Anterior cingulate cortex (tissue), 58 donors: ENCODE measurements at places on chromosomes 7 and 10.
A peak's percentile ranks its signal among the peaks of the same experiment; 100 is the strongest.

DNA sequence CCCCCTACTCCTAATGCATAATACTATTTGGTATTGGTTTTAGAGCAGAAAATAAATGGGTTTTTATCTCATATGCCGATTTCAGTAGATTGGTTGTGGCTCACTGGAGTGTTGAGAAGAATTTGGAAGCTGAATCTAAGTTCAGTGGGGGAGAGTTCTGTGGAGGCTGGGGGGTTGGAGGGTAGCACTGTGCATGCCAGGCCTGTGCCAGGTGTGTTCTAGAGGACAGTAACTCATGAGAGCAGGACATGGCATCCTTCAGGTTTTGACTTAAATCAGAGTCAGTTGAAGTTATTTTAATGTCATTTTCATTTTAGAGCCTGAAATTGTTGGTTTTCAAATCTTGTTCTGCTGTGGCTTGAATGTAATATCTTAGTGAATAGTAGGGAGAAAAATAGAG, 79.5 kb downstream of the EEPD1 start:
- DNase-seq: no peak

DNA sequence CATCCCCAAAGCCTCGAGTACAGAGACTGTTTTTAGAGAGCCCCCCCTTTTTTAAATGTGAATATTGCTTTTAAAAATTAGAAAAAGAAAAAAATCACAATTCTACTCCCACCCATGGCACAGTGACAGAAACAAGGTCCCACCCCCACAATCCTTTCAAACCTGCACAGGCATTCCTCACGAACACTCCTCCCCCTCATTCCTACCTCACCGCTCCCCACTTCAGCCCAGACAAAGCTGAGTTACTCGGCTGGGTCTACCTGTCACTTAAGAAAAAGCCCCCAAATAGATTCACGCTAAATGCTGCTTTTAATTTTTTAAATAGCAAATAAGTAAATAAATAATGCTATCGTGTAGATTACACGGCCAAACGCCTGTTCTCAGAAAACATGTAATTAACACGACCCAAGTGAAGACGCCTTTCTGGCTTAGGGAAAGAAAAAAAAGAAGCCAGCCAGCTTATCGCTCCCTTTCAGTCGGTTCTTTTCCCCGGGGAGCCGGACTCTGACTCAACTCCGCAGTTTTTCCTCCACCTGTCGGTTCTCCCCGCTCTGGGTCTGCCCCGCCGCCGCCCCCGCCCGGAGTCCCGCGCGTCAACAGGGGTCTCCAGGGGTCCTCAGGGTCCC, 739 bp downstream of the MPP7 start:
- no peak for DNase-seq

DNA sequence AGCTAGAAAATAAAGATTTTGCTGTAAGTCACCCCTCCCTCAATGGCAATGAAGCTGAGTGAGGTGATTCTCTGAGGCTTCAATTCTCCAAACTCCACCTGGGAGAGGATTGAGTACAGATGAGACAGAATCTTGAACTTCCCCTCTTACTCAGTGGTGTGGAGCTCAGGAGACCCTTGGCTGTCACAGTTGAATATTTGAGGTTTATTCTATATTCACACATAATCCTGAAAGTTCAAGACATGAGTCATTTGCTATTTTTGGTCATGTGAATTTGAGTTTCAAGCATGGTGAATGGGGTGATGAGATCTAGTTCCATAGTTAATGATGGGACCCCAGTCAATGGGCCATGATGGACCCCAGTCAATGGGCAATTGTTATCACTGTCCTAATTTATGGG, 13.9 kb upstream of the TECTB start:
- no peak for DNase-seq

DNA sequence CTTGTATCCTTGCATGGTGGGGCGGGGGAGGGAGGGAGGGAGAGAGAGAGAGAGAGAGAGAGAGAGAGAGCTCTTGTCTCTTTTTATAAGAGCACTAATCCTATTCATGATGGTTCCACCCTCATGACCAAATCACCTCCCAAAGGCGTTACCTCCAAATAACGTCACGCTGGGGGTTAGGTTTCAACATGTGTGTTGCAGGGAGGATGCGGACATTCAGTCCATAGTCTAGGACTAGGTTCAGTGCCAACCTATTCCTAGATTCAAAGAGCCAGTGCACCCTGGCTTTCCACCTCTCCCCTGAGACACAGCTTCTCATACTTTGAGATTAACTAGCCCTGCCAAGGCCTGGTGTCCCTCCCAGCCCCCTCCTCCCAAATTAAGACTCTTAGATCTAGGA, 123.0 kb downstream of the GRK5 start:
- no peak for DNase-seq

DNA sequence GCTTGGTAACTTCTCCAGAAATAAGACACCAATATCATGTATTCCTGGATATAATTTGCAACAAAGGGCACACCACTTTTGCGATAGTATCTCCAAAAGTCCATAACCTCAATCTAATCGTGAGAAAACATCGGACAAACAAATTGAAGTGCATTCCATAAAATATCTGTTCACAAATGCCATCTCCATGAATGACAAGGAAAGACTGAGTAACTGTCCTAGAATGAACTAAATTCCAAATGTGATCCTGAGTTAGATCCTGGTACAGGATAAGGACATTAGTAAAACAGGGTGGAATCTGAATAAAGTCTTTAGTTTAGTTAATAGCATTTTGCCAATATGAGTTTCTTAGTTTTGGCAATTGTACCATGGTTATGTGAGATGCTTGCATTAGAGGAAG, 384.2 kb downstream of the SUGCT start:
- DNase-seq: no peak

GRCh38 chr10:87618566-87619423, 40.9 kb upstream of the PAPSS2 start:
- DNase-seq: no peak

DNA sequence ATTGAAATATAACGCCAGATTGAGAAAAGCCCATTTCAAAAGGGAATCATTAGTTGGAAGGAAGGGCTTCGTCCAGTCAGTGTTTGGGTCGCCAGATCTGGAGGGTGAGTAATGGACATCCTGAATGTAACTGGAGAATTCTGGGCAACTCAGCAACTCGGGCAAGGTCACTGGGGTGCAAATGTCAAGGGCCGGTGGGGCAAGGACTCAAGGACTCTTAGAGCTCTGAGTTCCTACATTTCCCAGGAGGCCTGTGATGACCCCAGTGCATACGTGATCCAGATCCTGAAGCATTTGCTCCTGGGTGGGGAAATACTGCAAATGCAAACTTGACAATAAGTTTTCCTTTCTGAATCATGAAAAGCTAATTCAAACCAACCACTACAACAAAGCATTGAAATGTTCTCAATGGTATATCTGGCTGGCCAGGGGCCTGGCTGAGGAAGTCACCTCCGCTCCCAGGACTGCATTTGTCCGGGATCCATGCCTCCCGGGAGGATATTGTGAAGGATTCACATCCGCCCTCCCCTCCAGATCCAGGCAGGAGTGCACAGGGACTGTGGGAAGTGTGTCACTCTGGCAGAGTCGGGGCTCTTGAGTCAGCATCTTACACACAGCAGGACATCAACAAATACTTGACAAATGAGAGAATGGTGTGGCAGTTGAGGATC, 164.0 kb downstream of the FANK1 start:
- no peak for DNase-seq

DNA sequence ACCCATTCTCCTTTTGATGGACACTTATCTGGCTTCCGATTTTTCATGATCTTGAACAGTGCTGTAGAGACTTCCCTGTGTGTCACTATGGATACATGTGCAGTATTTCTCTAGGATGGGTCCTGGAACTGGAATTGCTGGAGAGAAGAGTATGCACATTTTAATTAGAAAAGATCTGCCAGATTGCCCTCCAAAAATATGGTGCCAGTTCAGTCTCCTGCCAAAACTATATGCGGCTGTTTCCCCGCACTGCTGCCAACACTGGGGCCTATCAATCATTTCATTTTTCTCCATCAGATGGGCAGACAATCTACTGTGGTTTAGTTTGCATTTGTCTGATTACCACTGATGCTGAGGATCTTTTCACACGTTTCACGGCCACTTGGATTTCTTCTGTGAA, 105.0 kb downstream of the SH2D4B start:
- DNase-seq: peak; percentile 6

- no peak for DNase-seq
Measured at GRCh38 chr7:136179851-136180721, 202.9 kb upstream of the MTPN start.

DNA sequence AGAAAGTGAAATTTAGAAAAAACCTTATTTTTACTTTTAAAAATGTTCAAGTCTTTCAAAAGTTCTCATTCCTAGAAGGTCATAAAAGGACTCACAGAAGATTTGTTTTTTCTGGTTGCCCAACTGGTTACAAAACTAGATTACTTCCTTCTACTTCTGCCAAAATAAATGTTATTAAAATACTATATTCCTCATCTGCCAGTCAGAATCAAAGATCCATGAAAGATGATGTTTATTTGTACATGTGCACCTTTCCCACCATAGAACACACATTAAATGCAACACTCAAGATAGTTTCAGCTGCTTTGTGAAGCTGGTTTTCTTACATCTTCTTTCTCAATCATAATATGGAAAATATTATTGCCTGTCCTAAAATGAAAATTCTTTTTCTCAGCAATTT, 465.4 kb downstream of the ETV1 start:
- DNase-seq: no peak

- DNase-seq: no peak
Measured at GRCh38 chr10:33129996-33130386, 172.0 kb upstream of the ITGB1 start.

- no peak for DNase-seq
Measured at GRCh38 chr10:73858013-73858708, 16.2 kb downstream of the CAMK2G start.

DNA sequence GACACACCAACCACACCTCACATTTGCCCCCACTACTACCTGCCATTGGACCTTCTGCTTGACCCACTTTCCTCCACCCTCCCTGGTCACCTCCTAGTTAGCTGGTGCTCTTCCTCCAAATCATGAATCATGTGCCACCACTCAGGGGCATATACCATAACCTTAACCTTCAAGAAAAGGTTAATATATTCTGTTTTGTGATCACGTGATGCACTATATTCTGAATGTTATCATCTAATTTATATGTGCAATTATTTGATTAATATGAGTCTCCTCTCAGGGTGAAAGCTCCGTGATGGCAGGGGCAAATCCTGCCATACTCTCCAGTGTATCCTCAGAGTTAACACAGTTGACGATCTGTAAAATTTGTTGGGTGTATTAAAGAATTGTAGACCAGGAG, 635.5 kb downstream of the XPNPEP1 start:
- DNase-seq: no peak

DNA sequence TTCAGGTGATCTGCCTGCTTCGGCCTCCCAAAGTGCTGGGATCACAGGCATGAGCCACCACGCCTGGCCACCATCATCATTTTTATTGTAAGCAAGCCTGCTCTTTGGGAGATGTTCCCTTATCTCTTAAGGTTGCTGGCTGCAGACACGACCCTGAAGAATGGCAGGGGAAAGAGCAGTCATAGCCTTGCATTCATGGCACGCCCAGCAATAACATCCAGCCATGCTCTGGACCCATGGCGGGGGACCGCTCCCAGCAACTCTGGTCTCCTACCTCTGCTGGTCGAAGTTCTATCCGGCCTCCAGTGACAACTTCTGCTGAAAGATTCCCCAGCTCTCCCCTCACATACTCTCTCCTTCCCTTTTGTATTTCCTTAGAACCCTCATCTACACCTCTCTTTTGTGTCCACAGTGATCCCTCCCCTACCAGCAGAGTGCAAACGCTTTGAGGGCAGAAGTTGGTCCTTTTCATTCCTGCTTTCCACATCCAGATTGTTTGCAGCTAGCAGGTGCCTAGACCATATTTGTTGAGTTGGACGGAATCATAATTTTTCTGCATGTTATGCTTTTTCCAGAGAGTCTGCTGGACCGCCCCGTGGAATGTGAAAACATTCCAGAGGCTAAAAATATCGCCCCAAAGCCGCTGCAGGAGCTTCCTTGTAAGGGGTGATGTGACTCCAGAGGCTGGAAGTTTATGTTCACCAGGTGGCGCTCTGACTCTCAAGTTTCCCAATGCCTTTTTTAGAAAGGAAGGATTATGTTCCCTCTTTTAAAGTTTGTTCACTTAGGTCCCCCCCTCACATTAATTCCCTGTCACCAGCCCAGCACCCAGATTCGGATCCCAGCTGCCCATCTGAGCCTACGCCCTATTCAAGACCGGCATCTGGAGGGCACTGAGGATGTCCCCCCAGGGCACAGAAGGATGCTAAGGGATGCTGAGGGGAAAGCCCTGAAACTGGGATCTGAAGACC, 4.3 kb upstream of the MARVELD1 start:
- DNase-seq: no peak
